ENCODE measurements at places on chromosomes 3 and 15. TPM values are rescaled to one million over a fixed set of nuclear protein-coding genes. Genes with fewer than 3 reads are reported as not detected.
A peak's percentile ranks its signal among the peaks of the same experiment; 100 is the strongest.

The CCDC80 gene
- 12.8 TPM for total RNA-seq

GRCh38 chr15:68113273-68113672 is 59.2 kb downstream of the PIAS1 start:
- DNase-seq: no peak

DNA sequence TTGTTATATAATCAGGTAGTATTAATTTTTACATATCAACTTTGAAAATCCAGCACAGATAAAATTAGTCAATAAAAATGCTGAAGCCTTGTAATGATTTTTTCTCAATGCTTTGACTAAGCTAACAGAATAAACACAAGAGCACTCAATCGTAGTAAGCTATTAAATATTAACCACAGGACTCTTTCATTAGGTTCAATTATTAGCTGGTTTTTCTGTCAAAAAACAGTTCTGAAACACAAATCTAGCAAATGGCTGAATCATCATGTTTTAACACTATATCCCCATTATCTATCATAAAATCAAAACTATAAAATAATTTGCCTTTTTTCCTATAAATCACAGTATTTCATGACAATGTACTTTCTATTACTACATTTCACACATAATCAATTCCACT is 69.6 kb downstream of the PLOD2 start:
- DNase-seq: no peak

GRCh38 chr3:160951642-160952487 is 153.3 kb downstream of the B3GALNT1 start:
- DNase-seq: peak; percentile 23

GRCh38 chr3:151350656-151351055 is 21.3 kb upstream of the P2RY13 start:
- no peak for DNase-seq

GRCh38 chr15:64618540-64618939 is 156.8 kb downstream of the RBPMS2 start:
- no peak for DNase-seq
